ENCODE measurements at places on chromosomes 4 and X.

- DNase-seq, result no peak
Observed at GRCh38 chr4:155371432-155372043, 5.2 kb downstream of the MAP9 start.

DNA sequence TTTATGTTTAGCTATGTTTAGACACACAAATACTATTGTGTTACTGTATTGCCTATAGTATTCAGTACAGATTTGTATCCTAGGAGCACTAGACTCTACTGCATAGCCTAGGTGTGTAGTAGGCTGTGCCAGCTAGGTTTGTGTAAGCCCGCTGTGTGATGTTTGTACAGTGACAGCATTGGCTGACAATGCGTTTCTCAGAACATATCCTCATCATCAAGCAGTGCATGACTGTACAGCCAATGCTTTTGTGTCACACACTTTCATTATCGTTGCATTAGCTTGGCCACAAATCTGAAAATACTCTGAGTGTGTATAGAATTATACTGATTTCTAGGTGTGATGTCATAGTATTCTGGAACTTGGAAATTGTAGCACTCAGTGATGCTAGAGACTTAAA lies 63.4 kb downstream of the CLDN34 start:
- DNase-seq, result no peak

GRCh38 chrX:49919617-49920016 lies 2.8 kb upstream of the CLCN5 start:
- no peak for DNase-seq

DNA sequence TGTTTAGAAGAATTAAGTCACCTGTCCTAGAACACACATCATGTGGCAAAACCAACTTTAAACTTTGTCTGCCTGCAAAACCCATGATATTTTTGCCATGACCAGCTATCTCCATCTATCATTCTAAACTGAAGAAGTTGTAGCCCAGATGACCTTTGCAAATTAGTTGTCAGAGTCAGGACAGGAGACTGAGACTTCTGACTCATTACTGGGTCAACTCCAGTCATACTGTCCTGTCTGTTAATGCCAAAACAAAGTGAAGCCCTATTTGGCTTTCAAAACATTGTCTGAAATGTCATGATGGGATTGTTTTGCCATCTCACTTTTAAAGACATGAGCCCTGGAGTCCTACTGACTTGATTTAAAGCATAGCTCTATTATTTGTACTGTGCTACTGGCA lies 365.7 kb upstream of the CPEB2 start:
- no peak for DNase-seq

DNA sequence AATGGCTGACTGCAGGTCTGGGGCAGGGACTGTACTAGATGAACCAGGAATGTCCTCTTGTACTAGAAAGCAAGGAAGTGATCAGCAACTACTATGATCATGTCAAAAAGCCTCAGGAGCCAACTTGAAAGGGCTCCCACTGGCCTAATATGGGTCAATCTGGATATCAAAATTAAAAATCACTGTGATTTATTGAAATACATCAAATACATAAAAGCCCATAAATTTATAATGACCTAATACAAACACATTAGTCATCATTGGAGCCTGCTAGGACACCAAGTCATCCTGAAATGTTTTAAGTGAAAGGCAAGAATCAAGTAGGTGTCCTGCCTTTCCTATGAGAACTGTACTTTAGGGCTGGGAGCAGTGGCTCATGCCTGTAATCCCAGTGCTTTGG lies 70.5 kb upstream of the KLHL13 start:
- DNase-seq, result no peak

DNA sequence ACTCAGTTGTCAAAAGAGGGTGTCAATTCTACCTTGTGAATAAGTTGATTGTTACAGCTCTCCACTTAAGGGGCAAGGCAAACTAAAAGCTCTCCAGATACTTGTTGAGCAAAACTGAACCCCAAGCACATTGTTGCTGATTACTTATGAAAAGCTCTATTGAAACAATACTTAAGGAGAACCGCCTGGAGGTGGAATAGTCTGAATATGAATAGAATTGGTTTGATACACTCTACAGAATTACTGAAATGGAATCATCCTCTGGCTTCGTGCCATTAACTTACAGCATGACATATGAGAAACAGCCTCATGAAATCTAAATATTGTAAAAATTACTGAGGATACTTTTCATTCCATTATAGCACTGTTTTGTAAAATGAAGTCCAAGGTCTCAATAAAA lies 127.0 kb upstream of the SH3RF1 start:
- DNase-seq, result no peak

GRCh38 chr4:157223456-157223855 lies 2.9 kb downstream of the GRIA2 start:
- no peak for DNase-seq

GRCh38 chrX:122866532-122866931 lies 317.5 kb upstream of the GRIA3 start:
- DNase-seq, result no peak

- DNase-seq, result no peak
Observed at GRCh38 chrX:16671005-16671404, 21.0 kb downstream of the S100G start.

GRCh38 chr4:38728631-38729141 lies 54.1 kb downstream of the TLR10 start:
- DNase-seq, result no peak

GRCh38 chrX:20498851-20499635 lies 232.3 kb upstream of the RPS6KA3 start:
- no peak for DNase-seq

DNA sequence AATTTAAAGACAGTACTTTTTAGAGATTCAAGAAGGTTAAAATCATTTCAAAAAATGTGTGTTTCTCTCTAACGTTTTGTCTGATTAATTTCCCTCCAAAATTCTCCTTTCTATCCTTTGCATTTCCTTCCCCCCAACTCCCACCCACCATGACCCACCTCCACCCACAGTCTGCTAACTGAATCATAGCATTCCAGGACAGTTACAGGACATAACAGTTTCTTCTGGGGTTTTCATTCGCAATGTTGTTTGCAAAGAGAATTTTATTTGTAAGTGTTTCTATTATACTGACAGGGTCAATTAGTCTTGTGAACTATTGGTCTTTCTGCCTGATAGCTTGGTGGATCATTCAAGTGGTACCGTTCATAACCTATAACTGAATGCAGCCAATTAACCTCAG lies 53.7 kb downstream of the ANAPC10 start:
- no peak for DNase-seq

DNA sequence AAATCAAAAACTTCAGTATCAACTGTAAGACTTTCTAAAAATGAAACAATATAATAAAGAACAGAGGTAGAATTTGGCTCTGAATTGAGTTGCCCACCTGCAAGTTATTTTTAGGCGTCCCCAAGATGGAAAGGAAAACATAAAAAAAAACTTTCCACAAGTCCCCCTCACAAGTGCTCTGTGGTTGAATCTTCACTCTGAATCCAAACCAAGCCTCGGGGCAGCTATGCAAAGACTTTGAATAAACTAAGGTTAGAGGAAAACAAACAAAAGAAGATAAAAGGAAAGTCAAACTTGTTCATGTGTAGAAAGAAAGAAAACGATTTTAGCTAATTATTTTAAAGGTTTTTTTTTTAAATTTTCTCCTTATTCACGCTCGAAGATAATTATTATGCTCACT lies 372.4 kb upstream of the SLIT2 start:
- DNase-seq, result no peak

GRCh38 chr4:138090150-138090917 lies 151.8 kb downstream of the SLC7A11 start:
- DNase-seq, result no peak
